Fibroblast of gingiva (primary cell): ENCODE measurements at places on chromosomes 3 and 15.

DNA sequence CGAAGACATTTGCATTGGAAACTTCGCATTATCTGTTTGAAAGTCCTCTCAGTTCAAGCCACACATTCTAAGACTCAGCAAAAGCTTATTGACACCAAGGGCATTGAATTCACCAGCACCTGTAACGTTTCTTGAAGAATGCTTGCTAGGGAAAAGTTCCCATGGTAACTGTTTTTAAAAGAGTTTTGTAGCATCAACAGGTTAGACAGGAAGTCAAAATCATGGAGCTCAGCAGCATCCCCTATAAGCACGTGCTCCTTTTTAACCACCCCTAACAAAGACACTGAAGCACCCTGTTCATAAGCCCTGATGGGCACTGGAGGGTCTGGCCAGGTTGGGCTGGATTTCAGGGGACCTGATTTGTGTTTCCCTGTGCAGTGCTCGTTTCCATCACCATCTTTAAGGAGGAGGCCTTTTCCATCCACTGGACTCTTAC, 229.7 kb upstream of the BHLHE40 start:
- DNase-seq = no peak

- DNase-seq = no peak
These were observed 4.0 kb downstream of the INAFM2 start for GRCh38 chr15:40327457-40327856.

DNA sequence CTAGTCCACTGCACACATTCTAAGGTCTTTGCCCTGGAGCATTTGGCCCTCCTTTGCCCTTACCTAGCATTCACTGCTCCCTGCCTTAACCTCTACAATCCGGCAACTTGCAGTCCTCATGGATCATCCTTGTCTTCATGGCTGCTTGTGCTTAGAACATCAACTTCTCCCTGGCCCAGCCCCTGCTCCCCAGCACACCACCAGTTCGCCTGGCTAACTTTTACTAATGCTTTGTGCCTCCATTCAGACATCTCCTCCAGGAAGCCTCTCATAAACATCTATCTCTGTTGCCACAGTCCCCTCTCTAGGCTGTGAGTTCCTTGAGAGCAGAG, 57.1 kb downstream of the AAGAB start:
- no peak for DNase-seq

DNA sequence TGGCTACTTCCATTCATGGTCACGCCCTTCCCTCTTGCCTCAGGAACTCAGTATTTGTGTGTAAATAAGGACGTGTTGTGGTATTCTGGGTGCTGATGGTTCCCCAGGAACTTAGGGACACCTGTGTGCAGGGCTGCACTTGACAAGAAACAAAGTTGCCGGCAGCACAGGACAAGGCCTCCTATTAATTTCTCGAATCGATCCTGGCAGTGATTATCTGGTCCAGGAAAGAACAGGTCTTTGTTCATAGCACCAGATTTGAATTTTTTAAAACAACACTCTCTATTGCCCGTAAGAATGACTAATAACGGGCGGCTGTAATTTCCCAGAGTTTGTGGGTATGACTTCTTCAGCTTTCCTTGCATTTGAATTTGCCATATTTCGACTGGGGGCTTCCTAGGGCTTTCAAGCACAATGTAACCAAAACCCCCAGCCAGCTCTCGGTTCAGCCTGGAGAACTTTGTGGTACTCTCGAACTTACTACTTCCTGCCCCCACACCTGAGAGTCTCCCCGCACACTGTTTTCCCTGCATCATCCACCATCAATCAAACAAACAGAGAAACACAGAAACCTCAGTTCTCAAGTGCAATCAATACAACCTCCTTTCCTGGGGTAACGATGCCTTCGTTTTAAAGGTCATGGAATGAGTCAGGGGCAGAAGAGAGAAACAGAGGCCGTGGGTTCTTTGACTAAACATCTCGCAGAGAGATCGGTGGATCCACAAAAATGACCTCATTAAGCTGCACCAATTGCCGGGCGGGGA, 241.7 kb upstream of the ICE2 start:
- DNase-seq = no peak

DNA sequence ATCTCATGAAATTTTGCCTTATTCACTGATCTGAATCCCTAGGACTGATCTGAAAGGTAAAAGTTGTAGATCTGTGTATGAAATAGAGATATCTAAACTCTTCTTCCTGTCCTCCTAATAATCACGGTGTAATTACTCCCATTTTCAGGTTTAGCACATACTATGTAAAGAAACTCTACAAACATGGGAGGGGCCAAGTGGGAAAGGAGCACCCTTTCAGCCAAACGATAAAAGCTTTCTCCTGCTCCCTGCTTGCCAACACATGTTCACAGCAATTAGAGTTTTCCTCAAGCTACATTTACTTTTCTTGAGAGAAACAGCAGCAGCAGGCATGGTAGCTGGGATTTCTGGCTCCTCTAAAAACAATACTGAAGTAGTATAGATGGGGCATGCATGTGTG, 71.6 kb downstream of the CHAC1 start:
- no peak for DNase-seq

GRCh38 chr3:16383864-16384263, 118.9 kb downstream of the OXNAD1 start:
- DNase-seq = no peak

DNA sequence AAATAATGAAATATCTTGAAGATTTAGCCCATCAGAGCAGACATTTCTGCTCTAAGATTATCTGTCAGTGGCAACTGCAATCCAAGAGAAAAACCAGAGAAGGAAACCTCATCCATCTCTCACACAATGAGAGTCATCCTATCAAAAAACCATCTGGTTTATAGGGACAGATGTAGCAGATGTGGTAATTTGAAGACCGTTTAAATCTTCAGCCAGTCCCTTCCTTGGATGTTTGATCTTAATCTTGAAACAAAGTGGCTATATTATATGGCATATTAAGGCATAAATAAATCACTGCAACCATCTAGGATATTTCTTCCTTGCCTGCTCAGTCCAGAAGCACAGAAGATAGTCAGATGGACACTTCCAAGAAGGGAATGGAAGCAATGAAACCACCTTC, 305.3 kb downstream of the MAGI1 start:
- no peak for DNase-seq

GRCh38 chr3:23276913-23277658, 74.0 kb downstream of the UBE2E2 start:
- DNase-seq = no peak

DNA sequence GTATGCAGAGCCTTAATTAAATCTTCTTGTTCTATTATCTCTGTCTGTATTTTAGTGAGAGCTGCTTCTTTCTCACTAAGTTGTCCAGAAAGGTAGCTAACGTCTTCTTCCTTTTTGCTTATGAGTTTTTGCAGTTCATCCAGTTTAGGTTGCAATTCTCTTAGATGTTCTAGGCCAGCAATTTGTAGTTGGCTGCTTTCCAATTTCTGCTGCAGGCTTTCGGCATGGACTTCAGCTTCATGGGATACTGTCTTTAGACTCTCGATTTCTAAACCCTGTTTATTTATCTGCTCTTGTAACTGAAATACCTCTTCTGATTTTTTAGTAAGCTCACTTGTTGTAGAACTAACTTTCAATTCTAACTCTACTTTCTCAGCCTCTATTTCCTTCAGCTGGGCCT, 35.5 kb upstream of the HCLS1 start:
- DNase-seq = no peak

GRCh38 chr15:97168704-97169475, 791.6 kb upstream of the ARRDC4 start:
- no peak for DNase-seq

GRCh38 chr3:132346841-132347736, 29.9 kb downstream of the ACP3 start:
- DNase-seq = peak; percentile 65

GRCh38 chr15:79430901-79431635, 1.1 kb upstream of the MINAR1 start:
- no peak for DNase-seq

- DNase-seq = peak; percentile 56
These were observed 20.4 kb downstream of the ISG20 start for GRCh38 chr15:88658972-88659931.

- DNase-seq = no peak
These were observed 12.5 kb downstream of the LSAMP start for GRCh38 chr3:116432795-116433194.

DNA sequence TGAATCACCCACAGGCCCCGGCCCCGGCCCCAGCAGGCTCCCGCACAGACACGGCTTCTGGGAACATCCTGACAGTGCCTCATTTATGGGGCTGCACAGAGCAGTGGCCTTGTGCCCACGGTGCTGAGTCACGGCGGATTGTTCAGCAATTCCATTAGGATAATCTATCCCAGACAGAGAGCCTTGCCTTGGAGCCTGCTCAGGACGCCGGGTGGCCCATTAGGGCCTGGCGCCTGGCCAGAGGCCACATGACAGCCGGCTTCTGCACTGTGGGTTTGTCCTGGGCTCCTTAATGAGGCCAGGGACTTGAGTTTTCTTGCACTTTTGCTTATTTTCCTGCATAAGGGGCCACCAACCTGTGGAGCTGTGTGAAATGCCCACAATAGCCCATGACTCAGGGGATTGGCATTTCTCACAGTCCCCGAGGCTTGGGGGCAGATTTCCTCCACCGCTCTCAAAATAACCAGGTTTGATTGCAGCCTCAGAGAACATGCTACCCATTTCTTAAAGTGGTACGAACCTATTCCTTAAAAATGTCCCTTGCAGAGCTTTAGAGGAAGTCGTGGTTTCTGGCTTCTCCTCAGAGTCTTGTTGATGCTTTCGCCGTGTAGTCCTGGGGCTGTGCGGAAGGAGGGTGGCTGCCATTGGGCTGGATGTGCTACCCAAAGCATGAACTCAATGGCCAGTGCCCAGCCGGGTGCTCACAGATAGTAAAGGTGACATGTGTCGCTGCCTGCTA, 19.0 kb downstream of the SYNM start:
- DNase-seq = peak; percentile 96

DNA sequence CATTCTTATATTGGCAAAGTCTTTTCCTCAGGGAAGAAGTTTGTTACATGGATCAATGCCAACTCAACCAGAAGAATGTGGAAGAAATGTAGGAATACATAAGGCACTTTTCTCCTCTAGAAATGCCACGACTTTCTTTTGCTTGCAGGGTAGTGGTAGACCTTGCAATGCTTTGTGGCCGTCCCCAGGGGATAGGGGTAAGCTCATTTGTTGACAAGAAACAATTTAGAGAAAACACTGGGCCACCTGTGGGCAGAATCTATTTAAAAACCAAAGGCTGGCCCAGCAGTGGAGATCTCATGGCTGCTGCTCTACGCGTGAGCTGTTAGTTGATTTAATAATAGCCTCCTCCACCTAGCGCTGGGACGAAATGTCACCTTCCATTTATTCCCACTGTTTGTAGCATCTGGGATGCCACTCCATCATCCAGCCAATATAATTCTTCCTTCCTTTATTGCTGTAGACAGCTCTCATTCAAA, 64.6 kb upstream of the PFN2 start:
- peak; percentile 20 for DNase-seq

DNA sequence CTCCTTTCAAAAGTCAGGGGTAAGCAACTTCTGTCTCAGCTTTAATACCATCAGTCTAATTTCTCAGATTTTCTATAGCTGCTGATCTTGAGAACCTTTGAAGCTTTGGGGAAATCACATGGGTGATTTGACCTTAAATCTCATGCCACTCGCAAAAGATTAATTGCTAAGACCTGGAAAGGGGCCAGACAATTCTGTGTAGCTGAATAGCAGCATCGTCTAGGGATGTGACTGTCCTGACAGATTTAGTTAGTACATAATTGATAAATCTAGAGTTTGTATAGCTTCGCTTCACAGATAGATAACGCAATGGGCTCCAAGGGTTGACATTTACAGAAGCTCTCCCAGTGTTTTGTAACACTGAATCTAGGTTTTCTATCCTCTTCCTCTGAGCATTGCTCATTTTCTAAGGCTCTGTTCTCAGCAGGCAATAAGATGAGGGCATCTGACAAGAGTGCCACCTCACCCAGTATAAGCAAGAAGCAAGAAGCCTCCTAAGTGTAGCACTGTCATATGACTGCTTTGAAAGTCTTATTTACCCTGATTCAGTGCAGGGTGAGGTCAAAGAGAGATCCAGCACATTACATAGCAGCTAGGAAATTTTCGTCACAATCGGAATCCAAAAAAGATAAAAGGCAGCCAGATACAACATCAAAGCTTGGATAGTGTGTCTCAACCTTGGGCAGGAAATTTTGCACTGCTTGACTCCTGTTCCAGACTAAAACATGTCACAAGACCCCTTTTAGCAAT, 47.7 kb upstream of the DUT start:
- no peak for DNase-seq

DNA sequence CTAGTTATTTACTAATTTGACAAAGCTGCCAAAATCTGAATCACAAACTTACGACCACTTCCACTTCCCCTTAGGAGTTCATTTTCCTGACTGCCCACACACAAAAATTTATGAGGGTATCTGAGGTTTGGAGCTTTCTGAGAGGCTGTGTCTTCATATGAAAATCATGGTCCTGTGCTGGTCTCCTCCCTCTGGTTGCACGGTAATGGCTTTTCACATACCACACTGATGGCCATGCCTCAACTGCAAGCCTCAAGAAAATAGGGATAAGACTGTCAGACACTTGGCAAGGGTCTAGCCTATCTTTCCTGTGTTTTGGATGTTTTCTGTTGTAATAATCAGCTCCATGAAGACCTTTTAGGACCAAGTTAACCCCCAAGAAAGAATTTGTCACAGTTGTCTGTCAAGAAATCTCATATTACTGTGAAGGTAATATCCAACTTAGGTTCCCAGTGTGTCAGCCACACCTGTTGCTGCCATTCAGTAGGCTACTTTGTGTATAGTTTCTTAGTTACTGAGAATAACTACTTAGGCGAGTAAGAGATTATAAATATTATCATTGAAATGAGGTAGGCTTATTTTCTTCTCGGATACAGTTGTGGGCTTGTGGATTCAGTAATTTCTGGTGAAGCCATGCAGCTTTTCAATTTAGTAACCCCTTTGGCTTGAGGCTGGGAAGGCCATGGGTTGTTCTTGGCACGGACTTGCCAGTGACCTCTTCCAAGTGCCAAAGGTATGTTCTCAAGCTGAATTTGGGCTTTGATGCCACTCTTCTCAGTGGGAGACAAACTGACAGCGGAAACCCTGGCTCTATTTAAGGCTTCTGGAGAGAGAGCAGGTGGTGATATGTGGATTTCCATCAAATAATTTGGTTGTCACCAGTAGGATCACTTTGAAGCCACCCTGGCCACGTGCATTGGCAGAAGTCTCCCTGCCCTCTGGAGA, 101.1 kb downstream of the RYR3 start:
- no peak for DNase-seq

GRCh38 chr3:194212845-194213331, 76.9 kb downstream of the HES1 start:
- DNase-seq = no peak

- DNase-seq = no peak
These were observed 673.7 kb upstream of the CCDC54 start for GRCh38 chr3:106703524-106703923.

- no peak for DNase-seq
These were observed 13.7 kb downstream of the CTDSPL2 start for GRCh38 chr15:44441095-44441501.

- DNase-seq = peak; percentile 6
These were observed 62.7 kb downstream of the CASR start for GRCh38 chr3:122246199-122246598.
